ENCODE measurements at places on chromosomes 11 and 22.

DNA sequence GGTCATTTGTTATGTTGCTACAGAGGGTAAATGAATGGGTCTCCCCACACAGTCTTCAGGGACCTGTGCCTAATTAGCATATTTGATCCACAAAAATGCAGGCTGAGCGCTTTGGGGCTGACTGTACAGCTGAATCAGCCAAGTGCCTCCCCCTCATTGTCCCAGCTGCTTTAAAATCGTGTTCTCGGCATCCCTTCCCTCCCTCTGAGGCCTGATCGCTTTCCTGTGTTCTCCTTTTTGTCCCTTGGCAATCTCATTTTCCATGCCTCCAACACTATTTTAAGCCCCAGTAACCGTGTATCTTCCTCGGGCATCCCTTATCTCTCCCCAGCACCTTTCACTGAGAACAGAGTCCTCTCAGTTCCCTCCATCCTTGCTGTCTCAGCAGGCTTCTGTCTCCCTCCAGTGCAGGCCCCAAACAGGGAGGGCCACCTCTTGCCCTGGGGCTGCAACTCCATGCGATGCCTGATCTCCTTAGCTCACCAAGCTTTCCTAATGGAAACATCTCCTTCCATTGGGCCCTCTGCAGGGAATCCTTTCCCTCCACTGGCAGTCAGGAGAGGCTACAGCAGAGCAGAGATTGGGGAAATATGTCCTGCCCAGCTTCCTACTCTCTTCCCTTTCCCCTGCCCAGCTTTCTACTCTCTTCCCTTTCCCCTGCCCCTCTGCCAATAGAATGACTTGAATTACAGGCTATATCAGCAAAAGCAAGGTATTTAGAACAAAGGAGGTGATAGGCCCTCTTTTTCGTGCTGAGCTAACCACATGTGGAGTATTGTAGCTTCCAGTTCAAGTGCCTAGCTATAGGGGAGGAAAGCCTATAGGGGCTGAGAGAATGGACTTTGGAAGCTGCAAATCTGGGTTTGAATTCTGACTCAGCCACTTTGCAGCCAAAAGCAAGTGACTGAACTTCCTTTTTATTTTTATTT, 13.8 kb downstream of the UQCR10 start:
- no peak for DNase-seq

DNA sequence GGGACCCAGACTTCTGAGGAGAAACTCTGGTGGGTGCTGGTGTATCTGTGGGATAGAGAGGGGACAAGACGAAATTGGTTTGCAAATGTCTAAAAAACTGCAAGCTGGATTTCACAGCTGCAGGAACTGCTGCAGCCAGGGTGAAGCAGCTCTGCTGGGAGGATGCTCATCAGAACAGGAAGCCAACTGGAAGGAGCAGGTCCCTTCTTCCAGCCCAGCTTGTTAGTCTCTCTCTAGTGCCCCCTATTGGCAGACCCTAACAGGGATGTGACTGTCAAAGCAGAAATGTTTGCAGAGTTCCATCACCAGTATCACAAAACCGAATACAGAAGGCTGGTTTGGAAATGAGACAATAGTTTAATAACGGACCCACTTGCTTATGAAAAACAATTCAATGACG, 74.8 kb upstream of the SLC22A12 start:
- no peak for DNase-seq

DNA sequence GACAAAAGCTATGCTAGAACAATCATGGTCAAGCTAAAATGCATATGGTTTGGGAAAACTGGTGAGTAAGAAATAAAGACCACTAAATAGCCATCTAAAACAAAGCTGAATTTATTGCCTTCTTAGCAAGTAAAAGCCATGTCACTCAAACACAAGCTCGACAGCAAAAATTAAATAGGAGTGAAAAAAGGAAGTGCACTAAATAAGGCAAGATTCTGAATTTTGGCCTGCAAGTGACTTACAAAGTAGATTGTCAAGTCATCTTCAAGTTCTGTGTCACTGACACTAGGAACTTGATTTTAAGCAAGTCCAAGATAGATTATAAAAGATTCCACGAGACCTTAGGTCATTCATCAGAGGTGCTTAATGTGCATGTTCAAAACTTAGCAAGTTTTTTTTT, 27.4 kb downstream of the TUG1 start:
- no peak for DNase-seq

DNA sequence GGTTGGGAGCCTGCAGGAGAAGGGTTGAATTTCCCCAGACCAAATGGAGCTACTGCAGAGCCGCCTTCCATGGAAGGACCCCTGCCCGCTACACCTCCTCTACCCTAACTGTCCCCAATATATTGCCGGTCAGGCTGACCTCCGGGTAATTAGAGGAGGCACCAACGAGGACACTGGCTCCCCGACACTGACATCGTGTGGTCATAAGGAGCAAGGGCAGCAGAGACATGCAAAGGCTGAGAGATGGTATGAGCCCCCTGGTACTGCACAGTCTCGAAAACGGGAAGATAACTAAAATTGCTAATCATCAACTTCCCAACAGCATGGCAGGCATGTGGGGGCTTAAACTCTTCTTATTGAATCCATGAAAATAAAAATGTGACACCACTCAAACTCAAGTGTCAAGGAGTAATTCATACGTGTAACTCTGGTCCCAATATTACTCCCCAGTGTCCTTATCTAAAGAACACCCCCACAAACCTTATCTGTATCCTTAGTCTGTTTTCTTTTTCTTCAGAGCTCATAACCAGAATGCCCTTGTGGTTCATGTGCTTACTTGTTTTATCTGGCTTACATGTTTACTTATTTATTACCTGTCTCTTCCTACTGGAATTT, 4.4 kb downstream of the CAVIN3 start:
- no peak for DNase-seq

- DNase-seq, result no peak
Measured at GRCh38 chr11:40722179-40722795, 737.2 kb downstream of the LRRC4C start.

GRCh38 chr11:116730241-116730561, 42.6 kb downstream of the BUD13 start:
- DNase-seq, result no peak

DNA sequence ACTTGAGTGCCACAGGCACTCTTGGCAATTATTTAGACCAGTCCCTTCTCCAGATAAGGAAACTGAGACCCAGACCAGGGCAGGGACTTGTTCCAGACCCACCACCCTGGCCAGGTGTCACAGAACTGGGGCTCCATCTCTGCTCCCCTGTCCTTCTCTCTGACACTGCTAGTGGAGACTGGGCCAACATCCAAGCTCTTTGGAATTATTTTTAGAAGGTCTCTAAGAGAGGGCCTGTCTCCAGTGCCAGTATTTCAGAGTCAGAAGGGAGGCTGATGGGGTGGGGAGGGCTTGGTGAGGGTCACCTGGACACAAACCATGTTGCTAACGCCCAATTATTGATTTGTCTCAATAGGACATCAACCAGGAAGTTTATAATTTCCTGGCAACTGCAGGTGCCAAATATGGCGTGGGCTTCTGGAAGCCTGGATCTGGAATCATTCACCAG, 32.7 kb downstream of the POLR3H start:
- DNase-seq, result no peak

- DNase-seq, result no peak
Measured at GRCh38 chr11:59207988-59208451, 4.7 kb downstream of the MPEG1 start.

DNA sequence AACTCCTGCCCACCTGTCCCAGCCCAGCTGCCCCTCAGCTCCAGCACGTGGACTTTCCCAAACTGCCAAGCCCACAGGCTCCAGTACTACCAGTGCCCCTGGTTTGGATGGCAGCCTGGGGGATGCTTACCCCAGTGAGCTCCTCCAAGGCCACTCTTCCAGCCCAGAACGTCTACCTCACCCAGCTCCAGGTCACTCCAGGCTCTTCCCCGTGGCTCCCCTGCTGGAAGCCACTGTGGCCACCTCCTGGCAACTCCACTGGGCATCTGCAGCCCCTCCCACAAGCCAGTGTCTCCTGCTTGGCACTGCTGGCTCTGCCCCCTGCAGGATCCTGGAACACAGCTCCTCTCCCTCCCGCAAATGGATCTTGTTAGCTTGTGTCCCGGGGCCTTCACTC, 29.3 kb downstream of the LMO1 start:
- no peak for DNase-seq

GRCh38 chr11:47595029-47595428, 818 bp upstream of the C1QTNF4 start:
- DNase-seq, result no peak

DNA sequence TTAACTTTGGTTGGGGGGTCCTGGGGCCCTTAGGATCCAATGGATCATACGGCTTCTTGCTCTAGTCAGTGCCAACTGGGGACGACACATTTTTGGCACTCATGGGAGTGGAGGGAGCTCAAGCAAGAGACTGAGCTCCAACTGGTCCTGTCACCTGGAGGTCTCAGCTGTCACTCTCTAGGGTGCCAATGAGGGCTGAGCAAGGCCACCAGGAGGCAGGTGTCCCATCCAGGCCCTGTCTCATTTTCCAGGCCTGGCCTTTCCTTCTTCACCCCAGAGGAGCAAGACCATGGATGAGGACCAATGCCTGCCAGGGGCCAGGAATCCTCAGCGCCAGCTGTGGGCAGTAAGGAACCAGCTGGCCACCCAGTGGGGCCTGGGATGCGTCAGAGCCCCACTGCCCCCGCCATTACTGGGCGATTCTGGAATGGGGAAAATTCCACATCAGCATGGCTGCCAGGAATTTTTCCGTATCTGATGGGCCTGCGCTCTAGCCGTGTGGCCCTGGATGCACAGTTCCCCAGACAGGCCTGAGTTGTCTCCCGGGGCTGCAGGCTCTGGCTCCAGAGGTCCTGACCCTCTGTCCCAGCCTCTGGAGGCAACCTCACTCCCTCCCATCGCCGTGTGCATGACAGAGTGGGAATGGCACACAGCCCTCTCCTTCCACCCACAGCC, 669 bp upstream of the GAL3ST1 start:
- DNase-seq, result no peak

Data from cortex of kidney (tissue), 1 donor.